Stimulated activated CD4-positive, alpha-beta T cell treated with anti-CD3 and anti-CD28 coated beads, Interleukin-4, amount 100 ng/mL, for 24 hours (primary cell): ENCODE measurements at places on chromosomes 13 and 19.

GRCh38 chr19:8404391-8405151 is 8.5 kb upstream of the MARCHF2 start:
- DNase-seq, result no peak

- peak; percentile 88 for DNase-seq
Measured at GRCh38 chr19:36850559-36851442, at the start of gene ZNF345. ZNF345 (plus strand) TSS chr19:36850876; CDS start chr19:36876831, 25,955 bp downstream.

DNA sequence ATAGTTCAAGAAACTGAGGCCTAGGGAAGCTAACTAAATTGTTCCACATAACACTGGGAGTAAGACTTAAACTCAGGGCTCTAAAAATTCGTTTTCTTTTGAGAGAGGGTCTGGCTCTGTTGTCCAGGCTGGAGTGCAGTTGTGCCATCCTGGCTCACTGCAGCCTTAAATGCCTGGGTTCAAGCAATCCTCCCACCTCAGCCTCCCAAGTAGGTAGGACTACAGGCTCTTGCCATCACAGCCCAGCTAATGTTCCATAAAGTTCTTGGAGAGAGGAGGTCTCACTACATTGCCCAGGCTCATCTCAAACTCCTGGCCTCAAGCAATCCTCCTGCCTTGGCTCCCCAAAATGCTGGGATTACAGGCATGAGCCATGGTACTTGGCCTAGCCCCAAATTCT is 10.7 kb downstream of the ZMYM5 start:
- DNase-seq, result no peak

DNA sequence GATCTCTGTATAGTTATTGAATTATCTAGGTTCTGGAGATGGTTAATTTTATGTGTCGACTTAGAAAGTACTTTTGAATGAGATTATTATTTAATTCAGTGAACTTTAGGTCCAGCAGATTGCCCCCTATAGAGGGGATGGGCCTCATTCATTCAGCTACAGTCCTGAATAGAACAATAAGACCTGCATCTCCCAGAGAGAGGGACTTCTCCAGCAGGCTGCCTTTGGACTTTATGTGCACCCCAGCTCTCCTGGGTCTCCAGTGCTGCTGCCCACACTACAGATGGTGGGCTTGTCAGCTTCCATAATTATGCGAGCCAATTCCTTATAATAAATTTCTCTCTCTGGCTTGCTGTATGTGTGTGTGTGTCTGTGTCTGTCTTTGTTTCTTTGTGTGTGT is 39.3 kb upstream of the KL start:
- DNase-seq, result no peak

- no peak for DNase-seq
Measured at GRCh38 chr19:15622991-15623390, 8.0 kb downstream of the CYP4F8 start.

GRCh38 chr19:41595258-41595889 is 19.4 kb downstream of the CEACAM21 start:
- peak; percentile 71 for DNase-seq
